Thyroid gland (tissue), 4 donors: ENCODE measurements at places on chromosomes 5 and 9.

DNA sequence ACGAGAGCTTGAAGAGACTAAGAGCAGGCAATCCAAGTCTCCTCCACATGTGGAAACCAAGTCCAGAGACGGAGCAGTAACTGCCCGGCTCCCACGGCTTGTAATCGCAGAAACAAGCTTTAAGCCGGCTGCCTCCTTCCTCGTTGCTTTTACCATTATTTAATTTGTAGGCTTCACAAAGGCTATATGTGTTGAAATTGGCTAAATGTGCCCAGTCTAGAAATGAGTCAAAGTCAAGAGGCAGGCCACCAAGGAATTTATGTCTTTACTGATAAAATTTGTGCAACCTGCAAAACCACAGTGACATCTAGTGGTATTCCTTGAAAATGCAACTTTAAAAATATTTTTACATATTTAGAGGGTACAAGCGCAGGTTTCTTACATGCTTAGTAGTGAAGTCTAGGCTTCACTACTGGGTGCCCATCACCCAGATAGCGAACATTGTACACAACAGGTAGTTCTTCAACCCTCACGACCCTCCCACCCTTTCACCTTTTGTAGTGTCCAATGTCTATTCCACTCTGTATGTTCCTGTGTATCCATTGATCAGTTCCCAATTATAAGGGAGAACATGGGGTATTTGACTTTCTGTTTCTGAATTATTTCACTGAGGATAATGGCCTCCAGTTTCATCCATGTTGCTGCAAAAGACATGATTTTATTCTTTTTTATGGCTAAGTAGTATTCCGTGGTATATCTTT, 33.5 kb upstream of the EBF1 start:
- DNase-seq = no peak
- H3K4me3 ChIP-seq = no peak overlapping the region
- H3K4me1 ChIP-seq = no peaks in the 10 kb centered on the region
- H3K27ac ChIP-seq = no peak overlapping the region

DNA sequence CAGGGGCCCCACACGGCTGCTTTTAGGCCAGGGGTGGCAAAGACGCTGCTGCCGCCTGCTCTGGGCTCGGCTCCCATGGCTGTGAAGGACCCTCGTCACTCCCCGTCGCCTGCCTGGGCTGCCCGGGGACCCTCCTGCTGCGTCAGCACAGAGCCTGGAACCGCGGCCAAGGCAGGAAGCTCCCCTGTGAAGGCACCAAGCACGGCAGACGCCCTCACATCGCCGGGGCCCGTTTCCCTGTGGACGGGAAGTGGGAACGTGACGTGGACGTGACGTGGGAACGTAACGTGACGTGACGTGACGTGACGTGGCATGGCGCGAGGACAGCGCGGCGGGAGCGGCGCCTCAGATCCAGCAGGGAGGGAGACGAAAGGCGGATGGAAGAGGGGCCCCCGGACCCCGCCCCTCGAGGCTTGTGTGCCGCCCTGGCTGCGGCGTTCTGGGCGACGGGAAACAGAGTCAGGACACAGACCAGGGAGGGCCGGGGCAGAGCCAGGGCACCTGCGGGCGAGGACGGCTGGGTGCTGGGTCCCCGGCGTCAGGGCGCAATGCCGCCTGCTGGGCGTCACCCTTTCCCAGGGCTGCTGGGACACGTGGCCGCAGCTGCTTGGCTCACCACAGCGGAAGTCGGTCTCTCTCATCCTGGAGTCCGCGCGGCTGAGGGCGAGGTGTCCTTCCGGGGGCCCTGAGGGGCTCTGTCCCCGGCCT, 53.1 kb downstream of the MRPL36 start:
- no peaks in the 10 kb centered on the region for H3K36me3 ChIP-seq
- DNase-seq = no peak
- no peaks in the 10 kb centered on the region for H3K4me1 ChIP-seq
- H3K4me3 ChIP-seq = no peak overlapping the region

DNA sequence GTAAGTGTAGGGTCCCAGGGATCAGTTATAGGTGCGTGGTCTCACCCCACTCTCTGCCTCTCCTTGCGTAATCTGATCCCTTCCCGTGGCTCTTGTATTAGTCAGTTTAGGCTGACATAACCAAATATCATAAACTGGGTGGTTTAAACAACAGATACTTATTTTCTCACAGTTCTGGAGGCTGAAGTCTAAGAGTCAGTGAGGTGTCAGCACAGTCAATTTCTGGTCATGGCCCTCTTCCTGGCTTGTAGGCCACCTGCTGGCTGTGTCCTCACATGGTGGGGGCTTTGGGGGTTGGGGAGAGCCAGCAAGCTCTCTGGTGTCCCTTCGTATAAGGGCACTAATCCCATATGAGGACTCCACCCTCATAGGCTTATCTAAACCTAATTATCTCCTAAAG, 32.3 kb downstream of the CARTPT start:
- H3K27ac ChIP-seq = no peak overlapping the region
- DNase-seq = no peak
- H3K36me3 ChIP-seq = no peaks in the 10 kb centered on the region
- H3K4me1 ChIP-seq = peaks cover 12% of the 10 kb centered on the region
- no peak overlapping the region for H3K4me3 ChIP-seq

DNA sequence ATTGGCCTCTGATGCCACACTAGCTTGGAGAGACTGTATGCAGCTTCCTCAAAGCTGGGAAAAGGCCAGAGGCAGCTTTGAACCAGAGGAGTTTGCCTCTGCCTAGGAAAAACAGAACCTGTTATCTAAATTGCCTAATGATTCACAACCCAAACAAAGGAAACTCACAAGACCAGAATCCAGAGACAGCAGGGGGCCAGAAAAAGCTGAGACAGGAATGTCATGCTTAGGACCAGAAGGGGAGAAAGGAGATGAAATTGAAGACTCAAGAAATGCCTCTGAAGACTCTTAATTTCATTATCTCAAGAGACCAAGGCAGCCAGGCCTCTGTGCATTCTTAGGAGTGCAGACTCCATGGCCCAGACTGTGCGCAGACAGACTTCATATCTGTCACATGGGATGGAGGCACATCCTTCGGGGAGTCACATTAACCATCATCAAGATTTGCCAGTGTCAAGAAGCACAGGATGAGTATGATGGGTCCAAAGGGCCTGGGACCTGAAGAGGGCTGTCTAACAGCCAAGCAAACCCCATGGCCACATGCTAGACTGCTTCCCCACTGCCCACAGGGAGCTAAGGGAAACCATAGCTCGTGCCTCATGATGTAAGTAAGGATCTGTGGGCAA, 57.3 kb downstream of the ARSB start:
- no peak overlapping the region for H3K4me3 ChIP-seq
- H3K27me3 ChIP-seq = no peaks in the 10 kb centered on the region
- H3K4me1 ChIP-seq = no peaks in the 10 kb centered on the region
- H3K27ac ChIP-seq = no peak overlapping the region
- DNase-seq = no peak

GRCh38 chr9:129405089-129405826, 215.6 kb downstream of the C9orf50 start:
- DNase-seq = no peak
- H3K4me1 ChIP-seq = peaks cover 54% of the 10 kb centered on the region
- H3K4me3 ChIP-seq = no peak overlapping the region
- no peaks in the 10 kb centered on the region for H3K36me3 ChIP-seq

DNA sequence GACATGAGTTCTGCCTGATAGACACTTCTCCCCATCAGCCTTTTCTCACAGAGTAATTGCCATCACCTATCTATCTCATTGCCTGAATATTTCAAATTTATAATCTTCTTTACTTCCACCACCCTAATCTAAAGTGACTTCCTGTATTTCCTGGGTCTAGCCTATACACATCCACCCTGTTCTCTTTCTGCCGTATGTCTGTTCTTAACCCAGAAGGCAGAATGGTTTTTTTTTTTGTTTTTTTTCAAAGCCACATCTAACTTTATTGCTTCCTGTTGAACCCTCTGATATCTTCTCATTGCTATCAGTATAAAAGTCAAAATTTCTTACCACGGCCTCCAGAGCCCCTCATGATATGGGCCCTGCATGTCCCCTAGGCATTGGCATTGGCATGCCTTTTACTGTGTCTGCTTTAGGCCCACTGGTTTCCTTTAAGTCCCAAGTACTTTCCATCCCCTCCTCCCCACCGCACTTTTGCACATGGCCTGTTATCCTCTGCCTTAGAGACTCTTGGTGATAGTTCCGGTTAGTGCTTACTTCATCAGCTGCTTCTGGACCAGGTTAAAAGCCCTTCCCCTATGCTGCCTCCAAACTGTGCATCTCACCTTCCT, 159.9 kb downstream of the MAN2A1 start:
- no peaks in the 10 kb centered on the region for H3K27me3 ChIP-seq
- H3K27ac ChIP-seq = no peak overlapping the region
- no peak overlapping the region for H3K4me3 ChIP-seq
- H3K36me3 ChIP-seq = no peaks in the 10 kb centered on the region
- H3K4me1 ChIP-seq = peaks cover 11% of the 10 kb centered on the region
- DNase-seq = no peak

GRCh38 chr5:73487815-73488214, 10.4 kb upstream of the BTF3 start:
- H3K4me3 ChIP-seq = no peak overlapping the region
- no peak for DNase-seq
- no peak overlapping the region for H3K27ac ChIP-seq
- H3K36me3 ChIP-seq = no peaks in the 10 kb centered on the region
- no peaks in the 10 kb centered on the region for H3K4me1 ChIP-seq

- no peak overlapping the region for H3K4me3 ChIP-seq
- no peak overlapping the region for H3K27ac ChIP-seq
- no peaks in the 10 kb centered on the region for H3K27me3 ChIP-seq
- H3K4me1 ChIP-seq = peaks cover 25% of the 10 kb centered on the region
Measured at GRCh38 chr5:68950125-68950524, 143.7 kb upstream of the SLC30A5 start.

DNA sequence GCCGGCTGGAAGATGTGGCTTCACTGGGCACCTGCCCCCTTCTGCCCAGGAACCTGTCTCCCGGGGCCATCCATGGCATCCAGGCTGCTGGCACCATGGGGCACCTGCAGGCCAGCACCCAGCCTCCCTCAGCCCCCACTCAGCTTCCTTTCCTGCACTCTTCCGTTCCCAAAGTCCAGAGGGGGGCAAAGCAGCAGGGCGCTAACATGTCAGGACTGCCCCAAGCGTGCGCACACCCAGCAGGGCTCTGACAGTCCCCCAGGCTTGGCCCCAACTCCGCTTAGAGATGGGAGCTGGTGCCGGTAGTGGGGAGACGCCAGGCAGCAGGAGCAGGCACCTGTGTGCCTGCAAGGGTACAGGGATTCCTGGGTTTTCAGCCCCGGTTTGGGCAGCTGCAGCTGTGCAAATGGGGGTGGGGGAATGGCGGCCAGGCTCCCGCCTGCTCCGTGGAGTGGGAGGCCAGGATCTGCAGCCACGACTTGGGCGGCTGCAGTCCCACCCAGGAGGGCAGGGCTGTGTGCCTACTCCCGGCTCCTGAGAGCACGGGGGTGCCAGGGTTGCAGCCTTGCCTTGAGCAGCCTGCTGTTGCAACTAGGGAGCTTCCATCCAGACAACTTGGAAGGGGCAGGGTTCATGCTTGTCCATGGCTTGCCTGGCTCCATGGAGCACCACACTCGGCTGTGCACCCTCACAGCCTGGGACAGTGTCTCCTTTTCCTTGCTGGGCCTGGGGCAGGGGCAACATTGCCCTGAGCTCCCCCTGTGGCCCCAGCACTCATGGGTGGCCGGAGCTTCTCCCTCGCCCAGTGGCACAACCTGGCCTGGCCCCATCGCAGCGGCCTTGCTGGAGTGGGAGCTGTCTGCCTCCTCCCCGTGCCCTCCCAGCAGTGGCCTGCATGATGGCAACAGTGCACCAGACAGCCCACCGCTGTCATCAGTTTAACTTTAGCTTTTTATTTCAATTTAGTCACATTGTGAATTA, 561.1 kb downstream of the MTRR start:
- H3K36me3 ChIP-seq = no peaks in the 10 kb centered on the region
- H3K4me3 ChIP-seq = no peak overlapping the region
- H3K27me3 ChIP-seq = no peaks in the 10 kb centered on the region
- DNase-seq = no peak
- H3K27ac ChIP-seq = no peak overlapping the region

GRCh38 chr9:6105738-6106137, 90.3 kb upstream of the RANBP6 start:
- no peak overlapping the region for H3K4me3 ChIP-seq
- no peak for DNase-seq
- H3K27ac ChIP-seq = no peak overlapping the region
- peaks cover 10% of the 10 kb centered on the region for H3K4me1 ChIP-seq

DNA sequence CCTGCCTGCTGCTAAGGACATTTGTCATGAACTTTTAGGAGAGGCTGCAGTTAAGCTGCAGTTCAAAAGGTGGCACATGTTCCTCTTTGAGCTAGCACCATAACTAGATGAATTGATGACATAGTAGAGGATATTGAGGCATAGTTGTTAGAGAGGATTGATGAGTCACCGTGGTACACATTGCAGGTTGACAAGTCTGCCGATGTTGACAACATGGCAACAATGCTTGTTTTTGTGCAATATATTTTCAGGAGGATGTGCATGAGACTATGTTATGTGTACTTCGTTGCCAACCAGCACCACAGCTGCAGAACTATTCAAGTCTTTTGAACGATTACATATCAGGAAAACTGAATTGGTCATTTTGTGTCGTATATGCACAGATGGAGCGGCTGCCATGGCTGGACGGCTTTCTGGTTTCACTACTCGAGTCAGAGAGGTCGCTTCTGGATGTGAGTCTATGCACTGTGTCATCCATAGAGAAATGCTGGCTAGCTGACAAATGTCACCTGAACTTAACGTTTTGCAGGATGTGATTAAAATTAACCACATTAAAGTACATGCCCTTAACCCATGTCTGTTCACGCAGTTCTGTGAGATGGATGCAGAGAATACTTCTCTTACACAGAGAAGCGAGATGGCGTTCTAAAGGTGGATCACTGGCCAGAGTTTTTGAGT, 24.2 kb downstream of the ANP32B start:
- H3K27me3 ChIP-seq = no peaks in the 10 kb centered on the region
- peaks cover 31% of the 10 kb centered on the region for H3K4me1 ChIP-seq
- no peak for DNase-seq

- H3K4me3 ChIP-seq = no peak overlapping the region
- peaks cover 85% of the 10 kb centered on the region for H3K4me1 ChIP-seq
- H3K36me3 ChIP-seq = no peaks in the 10 kb centered on the region
- peak overlapping the region; percentile 72 for H3K27ac ChIP-seq
Measured at GRCh38 chr5:139064613-139065012, 133.6 kb downstream of the SIL1 start.

GRCh38 chr5:80615266-80615914, 39.1 kb upstream of the MSH3 start:
- no peak overlapping the region for H3K27ac ChIP-seq
- H3K27me3 ChIP-seq = no peaks in the 10 kb centered on the region
- H3K4me1 ChIP-seq = no peaks in the 10 kb centered on the region
- H3K36me3 ChIP-seq = no peaks in the 10 kb centered on the region
- H3K4me3 ChIP-seq = no peak overlapping the region

GRCh38 chr9:127779136-127779981, 893 bp upstream of the SH2D3C start:
- no peak for DNase-seq
- no peaks in the 10 kb centered on the region for H3K27me3 ChIP-seq
- peak overlapping the region; percentile 36 for H3K27ac ChIP-seq
- no peaks in the 10 kb centered on the region for H3K36me3 ChIP-seq
- no peaks in the 10 kb centered on the region for H3K4me1 ChIP-seq
